ENCODE measurements at places on chromosomes 5 and 9.

DNA sequence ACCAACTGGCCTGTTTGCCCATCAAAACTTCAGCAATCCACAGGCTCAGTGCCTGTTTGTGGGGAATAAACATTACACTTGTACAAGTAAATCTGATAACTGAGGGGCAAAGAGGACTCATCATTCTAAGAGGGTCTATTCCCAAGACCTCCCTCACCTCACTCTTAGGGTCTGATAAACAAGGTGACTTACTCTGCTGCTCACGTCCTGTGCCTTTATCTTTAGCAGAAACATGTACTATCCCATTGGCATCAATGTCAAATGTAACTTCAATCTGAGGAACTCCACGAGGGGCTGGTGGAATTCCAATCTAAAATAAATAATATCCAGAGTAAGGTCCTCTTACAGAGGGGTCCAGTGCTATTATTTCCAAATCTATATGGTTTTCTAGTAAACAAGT, 14.6 kb upstream of the ETF1 start:
- no peak for DNase-seq

GRCh38 chr5:157748760-157749461, 5.4 kb downstream of the LSM11 start:
- DNase-seq: no peak

DNA sequence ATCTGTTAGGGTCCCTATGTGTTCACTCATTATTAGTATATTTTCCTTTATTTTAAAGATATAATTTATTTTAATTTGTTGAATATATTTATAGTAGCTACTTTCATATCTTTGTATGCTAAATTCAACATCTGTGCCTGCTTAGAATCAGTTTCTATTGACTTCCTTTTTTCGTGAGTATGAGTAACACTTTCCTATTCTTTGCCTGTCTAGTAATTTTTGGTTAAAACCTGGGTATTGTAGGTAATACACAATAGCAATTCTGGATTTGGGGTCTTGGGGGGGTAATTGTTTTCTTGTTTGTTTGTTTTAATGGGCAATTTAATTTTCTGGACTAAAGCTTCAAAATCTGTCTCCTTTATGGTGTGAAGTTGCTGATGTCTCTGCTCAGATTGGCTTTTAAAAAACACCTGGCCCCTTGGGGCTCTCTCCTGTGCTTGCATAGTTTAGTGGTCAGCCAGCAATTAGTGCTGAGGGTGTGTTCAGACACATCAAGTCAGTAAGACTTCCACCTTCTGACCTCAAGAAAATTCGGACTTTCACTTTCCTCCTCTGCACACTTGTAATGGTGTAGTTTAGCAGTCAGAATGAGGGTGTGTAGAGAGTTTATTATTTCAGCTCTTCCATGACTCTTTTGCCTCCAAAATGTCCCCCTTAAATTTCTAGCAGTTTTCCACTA, 124.4 kb upstream of the MAP1B start:
- no peak for DNase-seq

GRCh38 chr5:15338546-15338945, 161.4 kb upstream of the FBXL7 start:
- DNase-seq: no peak

DNA sequence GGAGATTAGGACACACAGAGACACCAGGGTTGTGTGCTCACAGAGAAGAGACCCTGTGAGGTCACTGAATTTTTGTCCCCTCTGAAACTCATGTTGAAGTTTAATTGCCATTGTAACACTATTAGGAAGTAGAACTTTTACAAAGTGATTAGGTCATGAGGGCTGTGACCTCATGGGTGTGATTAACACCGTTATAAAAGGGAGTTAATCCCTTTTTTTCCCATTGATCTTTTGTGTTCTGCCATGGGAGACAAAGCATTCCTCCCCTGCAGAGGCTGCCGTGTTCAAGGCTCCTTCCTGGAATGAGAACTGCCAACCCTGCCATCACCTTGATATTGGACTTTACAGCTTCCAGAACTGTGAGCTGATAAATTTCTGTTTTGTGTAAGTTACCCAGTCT, 221.0 kb downstream of the ADCY2 start:
- DNase-seq: no peak

- DNase-seq: no peak
Measured at GRCh38 chr9:116451500-116452115, 235.5 kb upstream of the TRIM32 start.

GRCh38 chr5:178788381-178789085, 58.1 kb upstream of the ZNF354A start:
- DNase-seq: no peak

DNA sequence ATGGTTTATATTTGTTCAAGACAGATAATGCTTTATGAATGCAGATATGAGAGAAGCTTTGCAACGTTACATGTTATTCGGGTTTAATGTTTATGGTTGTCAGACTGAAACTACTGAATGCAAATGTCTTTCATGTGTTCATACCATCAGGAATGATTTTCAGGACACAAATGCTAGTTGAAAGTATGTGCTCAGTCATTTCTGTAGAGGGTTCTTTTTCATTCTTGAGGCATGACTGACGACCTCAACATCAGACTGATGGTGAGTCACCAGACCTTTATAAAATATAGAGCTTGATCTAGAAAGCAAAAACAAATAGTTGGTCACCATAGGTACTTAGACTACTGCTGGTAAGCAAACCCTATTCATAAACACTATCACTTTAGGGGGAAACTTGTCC, 287.3 kb upstream of the NUDT12 start:
- DNase-seq: no peak

- DNase-seq: no peak
Measured at GRCh38 chr5:141084487-141084989, 9.9 kb upstream of the PCDHB2 start.

Data from NCI-H2171 (cell line).